NCI-H1436 treated with DMSO at 0.1 percent for 48 hours (cell line): ENCODE measurements at places on chromosomes 3 and 15.

DNA sequence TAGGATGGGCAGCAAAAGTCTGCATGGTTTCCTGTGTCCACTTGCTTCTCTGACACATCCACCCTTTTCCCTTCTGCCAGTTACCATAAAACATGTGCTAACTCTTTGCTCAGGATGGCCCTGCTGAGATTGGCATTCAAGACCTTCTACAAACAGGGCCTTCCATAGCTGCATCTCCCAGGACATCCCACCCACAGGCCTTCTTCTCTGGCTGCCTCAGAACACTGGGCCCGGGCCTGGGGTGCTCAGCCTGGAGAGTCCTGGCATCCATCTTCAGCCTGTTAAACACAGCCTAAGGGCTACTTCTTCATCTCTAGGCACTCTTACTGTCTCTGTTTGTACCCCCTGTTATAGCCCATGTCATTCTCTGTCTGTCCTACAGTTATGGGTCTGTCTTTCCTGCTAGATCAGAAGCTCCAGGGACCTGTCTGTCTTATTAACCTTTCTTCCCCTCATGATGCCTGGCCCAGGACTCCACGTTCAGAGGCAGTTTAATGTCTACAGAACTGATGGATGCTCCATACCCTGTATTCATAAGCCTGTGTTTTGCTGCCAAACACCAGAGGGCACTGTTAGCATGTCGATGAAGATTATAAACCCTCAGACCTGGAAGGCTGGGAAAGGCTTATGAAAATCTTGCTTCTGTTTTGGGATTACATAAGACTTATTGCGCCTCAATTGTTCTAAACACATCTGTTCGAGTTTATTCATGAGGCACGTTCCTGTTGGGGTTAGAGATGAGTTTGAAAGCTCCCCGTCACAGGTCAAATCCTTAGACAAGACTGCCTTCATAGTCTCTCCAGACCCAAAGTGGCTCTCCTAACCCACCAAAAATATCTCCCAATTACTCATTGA is 16.5 kb downstream of the SEMA3G start:
- no peak for DNase-seq

DNA sequence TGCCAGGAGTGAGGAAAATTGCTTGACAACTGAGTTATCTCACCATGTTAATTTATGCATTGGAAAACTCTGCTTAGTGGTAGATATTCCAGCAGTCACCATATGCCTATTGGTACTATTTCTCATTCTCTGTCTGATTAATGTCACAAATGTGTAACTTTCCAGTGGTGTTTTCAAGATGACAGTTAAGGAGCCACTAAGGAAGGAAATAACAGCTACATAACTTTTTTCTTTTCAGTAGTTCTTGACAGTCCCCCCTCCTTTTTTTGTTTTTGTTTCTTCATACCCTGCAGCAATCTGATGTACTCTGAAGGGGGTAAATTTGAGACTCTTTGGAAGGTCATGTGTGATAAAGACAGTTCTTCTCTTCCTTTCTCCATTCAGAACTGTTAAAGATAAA is 13.1 kb downstream of the RASA2 start:
- DNase-seq = no peak

DNA sequence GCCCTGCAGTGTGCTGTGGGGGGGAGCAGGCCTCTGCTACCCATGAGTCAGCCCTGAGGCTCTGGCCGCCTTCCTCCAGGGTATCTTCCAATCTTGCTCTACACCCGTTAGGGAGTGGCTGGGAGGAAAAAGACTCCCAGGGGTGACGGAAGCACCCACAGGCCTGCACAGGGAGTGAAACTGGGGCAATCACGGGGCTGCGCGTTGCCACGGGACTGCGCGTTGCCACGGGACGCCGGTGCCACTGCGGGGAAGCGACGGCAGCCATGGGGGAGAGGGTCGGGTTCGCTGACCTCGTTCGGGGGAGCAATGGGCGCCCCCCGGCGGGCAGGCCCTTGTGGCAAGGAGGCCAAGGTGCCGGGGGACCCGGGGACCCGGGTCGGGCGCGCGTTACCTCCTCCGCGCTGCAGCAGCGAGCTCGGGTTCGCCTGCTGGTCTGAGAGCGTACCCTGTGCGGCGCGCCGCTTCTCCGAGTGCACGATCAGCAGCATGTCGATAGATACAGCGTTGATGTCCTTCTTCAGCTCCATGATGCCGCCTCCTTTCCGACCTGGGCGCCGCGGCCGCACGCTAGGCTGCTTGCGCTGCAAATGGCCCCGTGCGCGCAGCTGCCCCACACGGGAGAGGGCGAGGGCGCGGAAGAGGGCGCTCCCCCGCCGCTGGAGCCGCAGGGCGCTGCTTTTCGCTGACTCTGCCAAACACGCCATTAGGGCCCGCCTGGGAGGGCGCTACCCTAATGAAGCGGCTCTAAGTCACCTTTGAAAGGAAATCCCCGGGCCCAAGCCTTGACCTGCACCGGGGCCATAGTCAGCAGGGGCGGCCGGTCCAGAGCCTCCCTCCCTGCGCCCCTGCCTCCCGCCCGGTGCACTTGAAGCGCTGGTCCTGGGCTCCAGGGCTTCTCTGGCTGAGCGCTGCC is at the start of gene KY:
TSS of gene KY (minus strand) at position 592 of the 916 bp plus-strand sequence. CDS start at position 530, 62 bp downstream.
- no peak for DNase-seq

- DNase-seq = no peak
Observed at GRCh38 chr3:172082269-172082668, 42.9 kb downstream of the FNDC3B start.

GRCh38 chr15:95368191-95368590 is 962.3 kb upstream of the NR2F2 start:
- no peak for DNase-seq

DNA sequence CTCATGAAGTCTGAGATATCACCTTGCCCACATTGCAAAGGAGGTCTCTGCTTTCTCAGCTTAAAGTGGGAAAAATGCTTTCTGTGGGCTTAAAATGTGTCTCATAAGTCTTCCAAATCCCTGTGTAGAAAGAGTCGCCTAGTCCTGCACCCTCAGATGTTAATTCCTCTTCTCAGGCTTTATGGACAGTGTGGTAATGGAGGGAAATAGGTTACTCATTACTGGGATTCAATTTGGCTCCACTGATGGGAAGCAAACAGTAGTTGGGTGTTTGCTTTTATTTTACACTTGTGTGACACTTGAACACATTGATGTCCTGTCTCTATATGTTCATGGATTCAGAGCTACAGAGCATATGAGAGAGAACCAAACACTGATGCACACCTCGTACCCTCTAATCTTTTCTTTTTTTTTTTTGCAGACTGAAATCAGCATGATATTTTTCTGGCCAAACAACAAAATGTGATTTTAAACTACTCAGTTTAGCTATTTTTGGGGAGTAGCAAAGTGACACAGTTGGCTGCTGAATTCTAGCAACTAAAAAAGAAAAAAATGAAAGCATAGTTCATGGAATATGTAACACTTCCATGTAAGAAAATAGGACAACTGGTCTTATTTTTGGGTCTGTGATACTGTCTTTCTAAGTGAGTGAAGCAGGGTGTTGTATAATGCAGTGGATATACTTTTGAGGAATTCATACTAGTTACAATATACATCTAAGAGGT is 8.6 kb downstream of the PTPRG start:
- no peak for DNase-seq

DNA sequence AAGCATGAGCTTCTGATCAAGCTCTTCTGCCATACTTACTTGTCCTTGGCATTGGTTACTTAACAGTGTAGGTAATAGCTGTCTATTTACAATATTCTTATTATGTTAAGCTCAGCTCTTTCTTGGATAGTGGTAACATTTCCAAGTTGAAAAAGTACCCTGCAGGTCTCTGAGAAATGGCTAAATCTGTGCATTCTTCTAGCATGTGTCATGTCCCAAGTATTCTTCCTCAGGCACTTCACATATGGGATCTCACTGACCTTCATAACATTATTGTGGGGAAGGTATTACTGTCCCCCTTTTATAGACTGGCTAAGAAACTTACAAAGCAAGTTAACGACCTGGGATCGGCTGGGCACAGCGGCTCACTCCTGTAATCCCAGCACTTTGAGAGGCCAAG is 236.1 kb downstream of the RORA start:
- DNase-seq = no peak

- DNase-seq = no peak
Observed at GRCh38 chr3:58996730-58997129, 53.1 kb downstream of the CFAP20DC start.

DNA sequence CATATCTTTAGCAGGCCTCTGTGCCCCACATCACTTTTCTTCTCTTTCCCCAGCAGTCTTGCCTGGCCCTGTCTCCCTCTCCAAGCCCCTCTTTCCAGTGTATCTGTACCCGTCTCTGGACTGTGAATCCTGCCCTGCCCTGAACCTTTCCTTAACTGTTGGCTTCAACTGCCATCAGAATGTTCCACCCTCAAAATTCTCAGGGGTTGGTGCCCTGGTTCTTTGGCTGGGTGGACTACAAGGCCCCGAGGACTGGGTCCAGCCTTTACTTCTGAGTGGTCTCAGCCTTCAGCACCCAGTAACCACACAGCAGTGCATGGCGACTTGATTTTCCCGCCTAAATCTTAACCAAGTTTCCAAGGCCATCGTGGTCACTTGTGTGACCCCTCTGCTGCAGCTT is 333.5 kb upstream of the RGMA start:
- DNase-seq = no peak

- DNase-seq = no peak
Observed at GRCh38 chr15:58952751-58953150, 19.3 kb upstream of the SLTM start.

DNA sequence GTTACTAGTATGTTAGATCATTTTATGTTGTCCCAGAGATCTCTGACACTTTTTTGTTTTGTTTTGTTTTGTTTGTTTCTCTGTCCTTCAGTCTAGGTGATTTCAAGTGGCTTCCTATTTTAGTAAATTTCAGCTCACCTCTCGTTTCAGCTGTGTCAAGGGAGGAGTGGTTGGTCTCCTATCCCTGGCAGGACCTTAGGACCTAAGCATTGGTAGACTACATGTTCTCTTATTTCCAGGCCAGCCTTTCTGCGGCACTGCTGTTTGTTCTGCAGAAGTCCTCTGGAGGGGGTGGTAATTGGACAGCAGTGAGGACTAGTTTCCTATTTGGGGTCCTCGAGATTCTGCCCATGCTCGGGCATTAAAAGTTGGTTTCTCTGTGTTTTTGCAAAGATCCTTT is 31.8 kb downstream of the MGA start:
- no peak for DNase-seq

DNA sequence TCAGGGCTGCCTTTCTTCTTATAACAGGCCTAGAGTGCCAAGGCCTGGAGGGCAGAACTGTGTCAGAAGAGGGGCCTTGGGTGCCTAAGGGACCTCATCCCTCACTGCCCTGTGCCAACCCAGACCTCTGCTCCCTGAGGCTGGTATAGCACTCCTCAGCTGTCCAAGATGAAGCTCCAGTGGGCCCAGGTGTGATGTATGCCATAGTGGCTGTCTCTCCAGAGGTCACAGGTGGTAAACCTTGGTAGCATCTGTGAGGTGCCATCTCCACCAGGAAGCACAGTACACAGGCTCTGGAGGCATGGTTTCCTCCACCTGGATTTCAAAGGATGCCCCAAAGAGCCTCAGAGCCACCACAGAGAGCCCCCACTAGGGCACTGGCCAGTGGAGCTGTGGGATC is 12.3 kb upstream of the KLHL40 start:
- no peak for DNase-seq

GRCh38 chr15:77001966-77002365 is 7.0 kb downstream of the PSTPIP1 start:
- no peak for DNase-seq

GRCh38 chr3:37989821-37990480 is 635 bp upstream of the VILL start:
- DNase-seq = no peak

DNA sequence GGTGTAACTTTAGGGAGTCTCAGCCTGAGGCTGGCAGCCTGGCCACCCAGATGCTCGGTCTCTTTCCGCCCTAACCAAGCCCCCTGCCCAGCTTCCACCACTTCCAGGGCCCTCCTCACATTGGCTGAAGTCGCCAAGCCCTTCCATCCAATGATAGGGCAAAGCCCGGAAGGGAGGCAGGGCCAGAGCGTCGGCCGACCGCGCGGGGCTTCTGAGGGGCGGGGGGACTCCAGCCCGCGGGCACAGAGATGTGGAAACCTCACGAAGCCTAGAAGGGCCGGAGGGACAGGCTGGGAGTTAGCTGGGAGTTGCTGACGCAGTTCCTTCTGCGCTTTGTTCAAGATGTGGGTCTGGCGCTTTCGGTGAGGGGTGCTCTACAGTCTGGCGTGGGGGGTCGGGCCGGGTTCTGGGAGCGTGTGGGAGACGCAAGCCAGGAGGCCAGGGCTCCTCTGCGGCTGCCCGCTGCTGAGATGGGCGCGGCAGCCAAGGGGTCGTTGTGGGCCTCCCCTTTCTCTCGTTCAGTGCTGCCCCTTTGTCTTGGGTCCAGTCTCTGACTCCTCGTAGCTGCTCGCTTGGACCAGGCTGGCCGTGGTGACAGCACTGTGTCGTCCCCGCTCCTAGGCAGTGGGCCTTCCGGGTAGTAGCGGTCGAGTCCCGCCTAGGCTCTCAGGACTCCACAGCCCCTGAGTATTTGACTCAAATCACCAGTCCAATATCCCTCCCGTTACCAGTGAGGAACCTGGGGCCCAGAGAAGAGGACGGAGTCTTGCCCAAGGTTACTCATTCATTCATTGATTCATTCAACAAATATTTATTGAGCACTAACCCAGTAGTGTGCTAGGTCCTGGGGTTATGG is at the start of gene ZNF660:
TSS of gene ZNF660 (plus strand) at position 319 of the 856 bp plus-strand sequence. CDS start 9,230 bp downstream, outside the sequence.
- DNase-seq = peak; percentile 14

GRCh38 chr3:112646623-112647022 is 5.7 kb upstream of the CCDC80 start:
- no peak for DNase-seq

GRCh38 chr3:4741106-4741403 is 238.2 kb upstream of the BHLHE40 start:
- DNase-seq = no peak

DNA sequence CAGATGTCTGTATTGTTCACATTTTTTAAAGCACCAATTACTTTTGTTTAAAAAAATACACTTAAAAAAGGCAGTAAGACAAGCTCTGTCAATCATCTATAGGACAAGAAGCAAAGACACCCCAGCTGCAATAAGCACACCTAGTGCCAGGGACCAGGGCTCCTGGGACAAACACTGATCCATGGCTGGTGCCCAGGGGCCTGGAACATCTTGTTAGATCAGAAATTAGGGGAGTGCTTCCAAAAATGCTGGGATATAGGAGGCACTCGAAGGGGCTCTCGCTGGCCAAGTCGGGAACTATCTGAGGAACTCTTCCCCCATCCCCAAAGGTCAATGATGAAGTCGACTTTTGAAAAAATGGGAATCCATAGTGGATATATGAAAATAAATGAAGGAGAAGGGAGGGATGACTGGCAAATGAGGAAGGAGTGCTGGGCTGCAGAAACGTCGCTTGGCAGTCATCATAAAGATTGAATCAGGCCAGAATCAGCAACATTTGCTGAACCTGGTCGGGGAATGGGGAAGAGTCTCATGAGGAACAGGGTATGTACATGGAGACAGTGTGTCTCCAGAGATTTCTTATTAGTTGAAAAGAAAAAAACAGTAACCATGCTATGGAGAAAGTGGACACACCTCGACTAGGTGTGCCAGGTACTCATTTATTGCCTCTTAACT is 28.5 kb downstream of the TSPAN3 start:
- DNase-seq = no peak

GRCh38 chr3:71601811-71602210 is 18.3 kb upstream of the FOXP1 start:
- no peak for DNase-seq

- DNase-seq = no peak
Observed at GRCh38 chr3:151769175-151769574, 35.4 kb downstream of the AADACL2 start.

GRCh38 chr3:69254351-69254750 is 131.5 kb downstream of the FRMD4B start:
- no peak for DNase-seq

- DNase-seq = no peak
Observed at GRCh38 chr15:100103828-100104227, 237.9 kb downstream of the ADAMTS17 start.

GRCh38 chr3:13839253-13839652 is 40.6 kb downstream of the WNT7A start:
- DNase-seq = no peak
